ENCODE measurements at places on chromosomes 7 and 10.
A peak's percentile ranks its signal among the peaks of the same experiment; 100 is the strongest.

GRCh38 chr10:78533098-78533497 lies 499.4 kb downstream of the RPS24 start:
- DNase-seq, result no peak

GRCh38 chr10:132134241-132135052 lies 52.3 kb upstream of the DPYSL4 start:
- no peak for DNase-seq

- no peak for DNase-seq
These were observed 14.0 kb upstream of the RALA start for GRCh38 chr7:39609113-39609934.

DNA sequence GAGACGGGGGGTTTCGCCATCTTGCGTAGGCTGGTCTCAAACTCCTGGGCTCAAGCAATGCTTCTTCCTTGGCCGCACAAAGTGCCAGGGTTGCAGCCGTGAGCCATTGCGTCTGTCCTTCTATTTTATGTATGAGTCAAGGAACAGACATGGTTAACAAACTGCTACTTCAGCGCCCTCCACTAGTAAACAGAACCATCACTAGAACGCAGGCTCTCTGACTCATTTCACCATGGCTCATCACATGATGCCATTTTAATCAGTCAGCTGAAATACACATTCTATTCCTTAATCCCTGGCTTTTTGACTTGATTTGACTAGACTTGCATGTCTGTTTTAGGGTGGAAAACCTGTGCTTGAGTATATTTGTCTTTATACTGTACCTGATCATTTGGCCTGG lies 41.3 kb downstream of the CELF2 start:
- no peak for DNase-seq

GRCh38 chr7:5586279-5586962 lies 162.8 kb upstream of the TNRC18 start:
- DNase-seq, result no peak

GRCh38 chr7:93817004-93817403 lies 73.5 kb downstream of the TFPI2 start:
- no peak for DNase-seq

DNA sequence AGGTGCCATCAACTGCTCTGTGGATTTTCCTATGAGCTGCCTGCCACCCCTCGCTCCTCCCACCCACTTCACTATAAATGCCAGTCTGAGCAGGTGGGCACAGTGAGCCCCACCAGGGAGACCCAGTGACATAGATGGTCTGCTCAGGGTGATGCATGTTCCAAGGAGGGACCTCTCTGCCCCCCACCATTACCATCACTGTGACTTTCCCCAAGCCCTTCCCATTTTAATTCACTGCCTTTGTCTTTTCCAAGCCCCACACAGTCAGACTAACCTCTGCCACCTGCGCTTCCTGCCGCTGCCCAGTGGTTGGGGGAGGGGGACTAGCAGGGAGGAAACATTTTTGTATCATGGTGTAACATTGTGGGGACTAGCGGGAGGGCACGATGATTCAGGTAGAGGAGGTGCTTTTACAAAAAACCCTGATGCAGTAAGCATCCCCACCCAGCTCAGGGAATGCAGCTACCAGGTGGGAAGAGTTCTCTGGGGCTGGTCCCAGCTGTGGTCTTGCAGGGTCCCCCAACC lies 24.6 kb downstream of the PRSS2 start:
- DNase-seq, result no peak

DNA sequence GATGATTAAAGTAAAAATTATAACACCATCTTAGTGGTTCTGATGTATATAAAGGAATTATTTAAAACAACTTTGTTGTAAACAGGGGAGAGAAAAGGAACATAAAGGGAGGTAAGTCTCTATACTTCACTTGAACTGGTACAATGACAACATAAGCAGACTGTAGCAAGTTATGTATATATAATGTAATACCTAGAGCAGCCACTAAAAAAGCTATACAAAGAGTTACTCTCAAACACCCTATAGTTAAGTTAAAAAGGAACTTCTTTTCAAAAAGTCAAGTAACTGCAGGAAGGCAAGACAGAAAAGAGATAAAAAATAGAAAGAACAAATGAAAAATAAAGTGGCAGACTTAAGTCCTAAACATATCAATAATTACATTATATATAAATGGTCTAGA lies 82.3 kb downstream of the ZNF503 start:
- DNase-seq, result no peak

GRCh38 chr7:32616625-32617024 lies 121.3 kb downstream of the AVL9 start:
- DNase-seq, result peak; percentile 70

GRCh38 chr7:115346685-115347084 lies 424.8 kb downstream of the MDFIC start:
- peak; percentile 31 for DNase-seq

DNA sequence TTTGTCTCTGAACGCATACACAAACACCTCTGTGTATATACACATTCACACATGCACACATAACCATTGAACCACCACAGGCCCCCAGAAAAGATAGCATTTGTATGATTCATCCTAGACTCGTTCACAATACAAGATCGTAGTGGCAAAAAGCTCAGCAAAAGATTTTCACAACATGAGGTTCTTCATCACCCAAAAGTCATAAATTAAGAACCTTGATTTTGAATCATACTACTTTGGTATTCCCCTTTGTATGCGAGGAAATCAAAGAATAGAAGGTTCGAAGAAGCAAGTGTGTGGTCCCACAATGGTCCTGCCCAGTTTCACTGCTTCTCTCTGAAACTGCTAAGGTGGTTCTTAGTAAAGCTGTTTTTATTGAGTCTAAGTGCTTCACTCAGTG lies 200.7 kb downstream of the CELF2 start:
- DNase-seq, result no peak

GRCh38 chr7:23230641-23231101 lies 15.9 kb upstream of the GPNMB start:
- DNase-seq, result no peak

DNA sequence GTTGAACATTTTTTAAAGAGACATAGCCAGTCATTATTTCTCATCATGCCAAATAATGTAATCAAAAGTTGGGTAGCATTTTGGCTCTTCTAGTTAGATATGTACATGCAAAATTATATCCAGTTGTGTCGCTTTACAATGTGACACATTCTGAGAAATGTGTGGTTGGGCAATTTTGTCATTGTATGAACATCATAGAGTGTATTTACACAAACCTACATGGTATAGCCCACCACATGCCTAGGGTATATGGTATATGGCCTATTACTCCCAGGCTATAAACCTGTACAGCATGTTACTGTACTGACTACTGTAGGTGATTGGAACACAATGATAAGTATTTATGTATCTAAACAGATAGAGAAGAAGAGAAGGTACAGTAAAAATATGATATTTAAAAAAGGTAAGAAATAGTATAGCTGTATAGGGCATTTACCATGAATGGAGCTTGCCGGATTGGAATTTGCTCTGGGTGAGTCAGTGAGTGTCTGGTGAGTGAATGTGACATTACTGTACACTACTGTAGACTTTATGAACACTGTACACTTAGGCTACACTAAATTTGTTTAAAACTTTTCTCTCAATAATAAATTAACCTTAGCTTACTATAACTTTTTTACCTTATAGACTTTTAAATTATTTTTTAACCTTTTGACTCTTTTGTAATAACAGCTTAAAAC lies 16.5 kb downstream of the ZNF365 start:
- DNase-seq, result no peak

DNA sequence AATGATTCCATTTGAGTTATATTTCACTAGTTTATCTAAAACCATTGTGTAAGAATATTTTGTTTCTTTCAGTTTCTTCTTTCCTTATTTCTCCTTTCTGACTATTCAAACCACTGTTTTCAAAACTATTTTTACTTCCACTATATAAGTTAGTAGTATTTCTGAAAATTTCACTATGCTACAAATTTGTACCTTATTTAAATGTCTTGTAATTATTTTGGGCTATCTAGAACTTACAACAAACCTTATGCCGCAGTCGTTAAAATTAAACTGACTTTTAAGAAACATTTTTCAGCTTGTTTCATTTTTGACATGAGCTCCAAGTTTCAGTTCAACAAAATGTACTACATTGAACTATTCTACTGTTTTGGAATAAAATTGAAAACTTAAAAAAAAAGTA lies 1.8 kb downstream of the TFEC start:
- no peak for DNase-seq

- peak; percentile 13 for DNase-seq
These were observed 46.6 kb upstream of the MKX start for GRCh38 chr10:27792216-27792615.

- DNase-seq, result no peak
These were observed 22.7 kb downstream of the CISD1 start for GRCh38 chr10:58291538-58292174.

GRCh38 chr10:43125881-43126731 lies 12.1 kb upstream of the CSGALNACT2 start:
- no peak for DNase-seq

DNA sequence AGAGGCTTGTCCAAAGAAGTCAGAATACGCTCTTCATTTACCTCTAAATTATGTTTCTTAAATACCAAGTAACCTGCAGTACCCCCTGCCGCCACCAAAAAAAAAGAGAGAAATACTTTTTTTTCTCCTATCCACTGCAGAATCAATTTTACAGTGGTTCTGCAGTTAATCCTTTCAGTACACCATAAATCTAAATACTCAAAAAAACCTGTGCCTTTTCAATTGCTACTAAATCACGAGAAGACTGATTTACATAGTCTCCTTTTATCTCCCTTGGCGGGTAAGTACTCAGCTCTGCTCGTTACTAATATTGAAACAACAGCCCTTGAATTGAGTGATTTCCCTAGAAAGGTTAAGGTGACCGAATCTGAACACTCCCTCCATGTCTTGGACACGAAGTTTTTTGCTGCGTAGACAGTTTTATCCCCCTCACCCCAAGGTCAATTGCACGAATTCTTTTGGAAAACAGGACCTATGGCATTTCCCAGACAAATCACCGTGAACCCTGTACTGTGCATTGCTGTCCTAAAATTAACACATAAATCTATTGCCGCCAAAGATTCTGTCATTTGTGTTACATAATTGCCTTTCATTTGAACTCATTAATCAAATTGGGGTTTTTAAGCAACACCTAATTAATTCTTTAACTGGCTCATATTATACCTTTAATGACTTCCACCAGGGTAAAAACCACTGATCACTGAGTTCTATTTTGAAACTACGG lies 512 bp upstream of the VIM start:
- DNase-seq, result no peak

DNA sequence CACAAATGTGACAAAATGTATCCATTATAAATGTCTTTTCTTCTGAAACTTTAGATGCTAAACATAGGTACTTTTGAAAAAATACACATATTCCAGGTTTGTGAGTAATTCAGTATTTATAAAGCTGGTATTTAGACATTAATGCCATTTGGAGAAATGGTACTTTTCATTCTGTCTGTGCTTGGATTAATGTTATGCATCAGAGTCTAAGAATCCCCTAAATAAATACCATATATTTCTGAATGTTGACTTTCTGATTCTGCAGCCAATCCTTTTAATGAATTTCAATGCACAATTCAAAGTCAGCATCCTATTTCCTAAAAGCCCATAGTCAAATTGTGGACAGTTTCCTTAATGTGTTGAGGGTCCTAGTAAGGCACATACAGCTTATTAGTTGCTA lies 145.0 kb downstream of the DKK1 start:
- no peak for DNase-seq

DNA sequence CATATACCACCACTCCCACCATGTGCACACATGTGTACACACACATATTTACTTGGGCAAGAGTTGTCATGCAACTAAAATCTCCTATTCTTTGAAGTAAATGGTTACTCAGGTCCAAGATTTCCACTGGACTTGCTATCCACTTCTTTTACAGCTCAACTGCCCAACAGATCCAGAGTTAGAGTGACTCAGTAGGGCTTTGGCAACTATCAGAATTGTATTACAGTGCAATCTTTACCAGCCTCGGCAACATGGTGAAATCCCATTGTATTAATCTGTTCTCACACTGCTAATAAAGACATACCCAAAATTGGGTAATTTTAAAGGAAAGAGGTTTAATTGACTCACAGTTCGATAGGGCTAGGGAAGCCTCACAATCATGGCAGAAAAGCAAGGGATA lies 51.9 kb upstream of the ABLIM1 start:
- peak; percentile 57 for DNase-seq

DNA sequence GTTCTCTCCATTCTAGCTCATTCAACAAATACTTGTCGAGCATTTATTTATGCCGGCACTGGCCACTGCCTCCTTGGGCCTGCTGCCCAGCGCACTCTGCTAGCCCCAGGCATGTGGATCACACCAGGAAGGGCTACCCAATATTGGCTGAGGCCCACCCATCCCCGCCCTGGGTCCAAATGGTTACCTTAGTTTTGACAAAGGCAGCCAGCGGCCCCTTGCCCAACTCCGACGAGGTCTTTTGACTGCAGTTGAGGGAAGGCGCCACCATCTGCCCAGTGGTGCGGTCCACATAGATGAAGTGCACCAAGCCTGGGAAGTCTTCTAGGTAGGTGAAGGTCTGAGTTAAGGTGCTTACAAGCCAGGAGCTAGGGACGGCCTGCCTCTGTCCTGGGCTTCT lies 7.2 kb upstream of the PYROXD2 start:
- no peak for DNase-seq

- no peak for DNase-seq
These were observed 120.8 kb upstream of the HPS1 start for GRCh38 chr10:98567391-98568133.

- DNase-seq, result no peak
These were observed 17.2 kb downstream of the EBF3 start for GRCh38 chr10:129946859-129947258.

GRCh38 chr7:99001482-99002147 lies 123.3 kb downstream of the TRRAP start:
- no peak for DNase-seq

DNA sequence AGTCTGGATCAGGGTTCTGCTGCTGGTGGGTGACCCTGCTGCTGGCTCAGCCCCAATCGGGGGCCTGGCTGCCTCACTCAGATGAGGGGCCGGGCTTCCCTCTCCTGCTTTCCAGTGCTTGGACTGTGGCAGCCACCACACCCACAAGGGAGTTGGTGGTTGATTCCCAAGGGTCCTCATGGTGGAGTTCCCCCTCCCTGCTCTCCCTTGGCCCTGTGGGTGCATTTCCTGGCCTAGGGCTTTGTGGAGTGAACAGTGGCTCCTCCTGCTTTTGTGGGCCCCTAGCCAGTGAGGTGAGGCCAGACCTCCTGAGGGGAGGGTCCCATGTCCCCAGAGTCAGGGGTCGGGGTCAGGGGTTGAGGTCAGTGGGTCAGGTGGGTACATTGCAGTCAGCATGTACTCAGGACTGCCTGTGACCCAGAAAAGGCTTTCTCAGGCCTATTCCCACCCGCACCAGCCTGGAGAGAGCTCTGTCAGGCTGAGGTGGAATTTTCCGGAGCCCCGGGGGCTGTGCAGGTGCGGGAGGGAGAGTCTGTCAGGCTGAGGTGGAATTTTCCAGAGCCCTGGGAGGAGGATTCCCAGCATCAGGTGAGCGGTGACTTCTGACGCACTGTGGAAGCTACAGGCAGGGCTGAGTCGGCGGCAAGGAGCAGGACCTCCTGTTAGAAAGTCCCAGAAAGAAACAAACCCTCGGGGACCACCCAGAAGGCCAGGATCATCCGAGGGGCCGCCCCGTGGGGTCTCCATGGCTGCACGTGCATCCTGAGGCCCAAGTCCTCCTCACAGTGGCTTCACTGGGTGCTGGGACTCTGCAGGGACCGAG lies 94.4 kb upstream of the INSIG1 start:
- DNase-seq, result no peak

GRCh38 chr10:106011250-106011649 lies 1153.3 kb downstream of the SORCS1 start:
- DNase-seq, result no peak
